ENCODE measurements at places on chromosomes 16 and 17.

DNA sequence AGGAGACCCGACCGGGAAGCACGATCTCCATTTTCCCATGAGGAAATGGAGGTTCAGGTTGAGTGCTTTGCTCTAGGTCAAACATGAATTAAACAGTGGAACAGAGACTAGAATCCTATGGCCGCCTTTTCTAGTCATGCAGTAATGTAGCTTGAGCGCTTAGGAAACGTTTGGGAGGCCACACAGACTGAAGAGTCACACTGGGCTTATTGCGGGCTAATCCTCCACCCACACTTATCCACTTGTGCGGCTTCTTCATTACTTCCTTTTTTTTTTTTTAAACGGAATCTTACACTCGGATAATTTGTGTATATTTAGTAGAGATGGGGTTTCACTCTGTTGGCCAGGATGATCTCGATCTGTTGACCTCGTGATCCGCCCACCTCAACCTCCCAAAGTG lies 26.0 kb downstream of the CACNG3 start:
- no peak for DNase-seq

- peak; percentile 47 for DNase-seq
Observed at GRCh38 chr16:1159973-1160772, 7.3 kb downstream of the CACNA1H start.

DNA sequence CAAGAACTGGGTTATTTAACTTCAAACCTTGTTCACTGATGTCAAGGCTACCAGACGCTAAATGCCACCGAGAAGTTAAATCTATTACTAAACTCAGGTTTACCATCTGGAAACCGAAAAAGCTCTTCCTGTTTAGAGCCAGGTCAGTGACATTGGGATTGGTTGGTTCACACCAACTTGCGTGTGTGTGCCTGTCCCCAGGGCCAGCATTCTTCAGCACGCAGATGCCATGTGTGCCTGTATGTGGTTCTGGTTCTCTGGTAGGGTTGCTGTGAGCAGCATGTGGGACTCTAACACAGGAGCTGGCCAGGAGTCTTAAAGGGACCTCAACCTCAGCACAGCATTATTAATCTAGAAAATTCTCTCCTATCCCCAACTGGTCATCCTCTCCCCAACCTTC lies 18.1 kb upstream of the TBX2 start:
- DNase-seq: no peak

DNA sequence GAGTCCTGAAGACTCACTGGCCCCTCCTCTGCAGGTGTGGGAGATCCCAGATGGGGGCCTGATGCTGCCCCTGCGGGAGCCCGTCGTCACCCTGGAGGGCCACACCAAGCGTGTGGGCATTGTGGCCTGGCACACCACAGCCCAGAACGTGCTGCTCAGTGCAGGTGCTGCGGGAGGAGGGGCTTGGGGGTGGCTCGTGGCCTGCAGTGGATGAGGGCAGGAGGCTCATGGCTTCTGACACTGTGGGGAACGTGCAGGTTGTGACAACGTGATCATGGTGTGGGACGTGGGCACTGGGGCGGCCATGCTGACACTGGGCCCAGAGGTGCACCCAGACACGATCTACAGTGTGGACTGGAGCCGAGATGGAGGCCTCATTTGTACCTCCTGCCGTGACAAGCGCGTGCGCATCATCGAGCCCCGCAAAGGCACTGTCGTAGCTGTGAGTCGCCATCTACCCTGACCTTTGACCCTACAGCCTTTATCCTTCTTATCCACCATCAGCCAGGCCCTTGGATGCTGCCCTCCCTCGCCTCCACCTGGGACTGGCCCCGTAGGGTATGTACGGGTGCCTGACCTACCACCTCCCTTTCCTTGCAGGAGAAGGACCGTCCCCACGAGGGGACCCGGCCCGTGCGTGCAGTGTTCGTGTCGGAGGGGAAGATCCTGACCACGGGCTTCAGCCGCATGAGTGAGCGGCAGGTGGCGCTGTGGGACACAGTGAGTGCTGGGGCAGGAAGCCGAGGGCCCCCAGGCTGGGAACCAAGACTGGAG lies 3.6 kb downstream of the CORO1A start:
- no peak for DNase-seq

Data from midbrain (tissue), 1 donor.